ENCODE measurements at places on chromosomes 3 and 15.

DNA sequence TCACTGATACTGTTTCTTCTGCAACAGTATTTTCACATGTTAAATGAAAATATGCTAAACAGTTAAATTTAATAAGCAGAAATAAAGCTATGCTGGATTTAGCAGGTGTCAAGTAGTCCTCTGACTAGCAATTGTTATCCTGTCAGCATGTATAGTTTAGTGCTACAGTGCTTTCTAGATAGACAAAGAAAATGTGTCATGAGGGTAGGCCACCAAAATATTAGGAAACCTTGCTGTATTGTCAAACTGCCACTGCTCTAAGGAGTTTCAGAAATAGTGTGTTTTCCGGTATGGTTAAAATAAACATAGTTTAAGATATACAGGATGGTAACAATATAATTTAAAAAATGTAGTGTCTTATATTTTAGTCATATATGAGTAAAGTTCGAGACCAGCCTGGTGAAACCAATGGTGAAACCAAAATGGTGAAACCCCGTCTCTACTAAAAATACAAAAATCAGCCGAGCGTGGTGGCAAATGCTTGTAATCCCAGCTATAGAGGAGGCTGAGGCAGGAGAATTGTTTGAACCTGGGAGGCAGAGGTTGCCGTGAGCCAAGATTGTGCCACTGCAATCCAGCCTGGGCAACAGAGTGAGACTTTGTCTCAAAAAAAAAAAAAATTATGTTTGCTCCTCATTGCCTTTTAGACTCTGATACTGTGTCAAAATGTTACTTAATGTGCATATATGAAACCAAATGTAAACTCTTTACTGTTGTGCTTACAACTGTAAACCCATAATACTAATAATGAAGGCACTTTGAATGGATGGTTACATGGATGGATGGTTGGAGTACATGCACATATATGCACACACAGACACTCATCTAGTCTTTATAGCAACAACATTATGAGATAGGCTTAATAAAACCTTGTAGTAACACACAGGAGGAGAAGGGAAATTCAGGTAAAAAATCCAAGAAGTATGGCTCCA is 204.8 kb downstream of the RSRC1 start:
- no peak for DNase-seq

- no peak for DNase-seq
Measured at GRCh38 chr3:161215185-161215584, 5.9 kb upstream of the NMD3 start.

DNA sequence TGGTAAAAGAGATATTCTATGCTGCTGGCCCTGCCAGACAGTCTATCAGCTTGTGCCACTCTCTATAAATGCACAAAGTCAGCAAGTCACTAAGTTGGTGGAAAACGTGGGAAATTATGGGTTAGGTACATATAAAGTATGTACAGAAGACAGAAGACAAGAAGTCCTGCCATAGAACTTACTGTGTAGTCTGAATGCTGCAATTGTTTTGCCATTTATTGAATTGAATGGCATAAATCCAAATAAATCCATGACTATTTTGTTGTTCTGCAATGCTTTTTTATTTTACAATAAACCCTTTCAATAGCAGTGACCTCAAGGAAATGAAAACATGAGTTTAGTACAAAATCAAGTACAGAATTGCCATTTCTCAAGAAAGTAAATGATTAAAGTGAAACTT is 34.1 kb upstream of the TM4SF1 start:
- no peak for DNase-seq

GRCh38 chr15:78997981-78998499 is 53.2 kb upstream of the CTSH start:
- no peak for DNase-seq

DNA sequence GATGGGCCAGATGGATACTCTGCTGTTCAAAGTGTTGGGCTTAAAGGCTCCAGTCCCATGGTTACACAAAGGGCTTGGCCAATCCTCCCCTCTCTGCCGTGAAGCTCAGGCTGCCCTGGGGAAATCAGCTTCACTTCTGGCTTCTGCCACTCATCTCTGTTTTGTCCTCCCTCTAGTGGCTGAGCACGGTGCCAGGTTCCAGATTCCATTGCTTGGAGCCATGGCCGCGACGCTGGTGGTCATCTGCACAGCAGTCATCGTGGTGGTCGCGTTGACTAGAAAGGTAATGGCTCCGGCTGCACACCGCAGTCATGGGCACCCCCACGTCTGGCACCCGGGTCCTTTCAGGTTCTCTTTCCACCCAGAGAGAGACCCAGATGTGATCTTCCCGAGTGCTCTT is 5.6 kb downstream of the TIGIT start:
- DNase-seq, result peak; percentile 17

DNA sequence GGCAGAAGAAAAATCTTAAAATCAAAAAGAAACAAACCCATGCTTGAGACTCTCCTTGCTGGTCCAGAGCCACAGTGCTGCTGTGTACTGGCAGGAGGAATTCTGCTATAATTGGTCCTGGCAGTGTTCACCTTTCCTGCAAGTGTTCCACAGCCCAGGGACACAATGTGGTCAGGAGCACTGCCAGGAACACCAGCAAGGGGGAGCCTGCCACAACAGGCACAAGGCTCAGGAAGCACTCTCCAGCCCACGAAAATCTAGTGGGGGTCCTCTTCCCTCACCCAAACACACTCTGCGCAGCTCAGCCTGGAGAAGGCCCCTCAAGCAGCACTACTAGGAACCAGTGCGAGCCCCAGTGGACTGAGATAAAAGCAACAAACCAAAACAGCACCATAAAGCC is 92.9 kb downstream of the UBE3A start:
- peak; percentile 39 for DNase-seq

DNA sequence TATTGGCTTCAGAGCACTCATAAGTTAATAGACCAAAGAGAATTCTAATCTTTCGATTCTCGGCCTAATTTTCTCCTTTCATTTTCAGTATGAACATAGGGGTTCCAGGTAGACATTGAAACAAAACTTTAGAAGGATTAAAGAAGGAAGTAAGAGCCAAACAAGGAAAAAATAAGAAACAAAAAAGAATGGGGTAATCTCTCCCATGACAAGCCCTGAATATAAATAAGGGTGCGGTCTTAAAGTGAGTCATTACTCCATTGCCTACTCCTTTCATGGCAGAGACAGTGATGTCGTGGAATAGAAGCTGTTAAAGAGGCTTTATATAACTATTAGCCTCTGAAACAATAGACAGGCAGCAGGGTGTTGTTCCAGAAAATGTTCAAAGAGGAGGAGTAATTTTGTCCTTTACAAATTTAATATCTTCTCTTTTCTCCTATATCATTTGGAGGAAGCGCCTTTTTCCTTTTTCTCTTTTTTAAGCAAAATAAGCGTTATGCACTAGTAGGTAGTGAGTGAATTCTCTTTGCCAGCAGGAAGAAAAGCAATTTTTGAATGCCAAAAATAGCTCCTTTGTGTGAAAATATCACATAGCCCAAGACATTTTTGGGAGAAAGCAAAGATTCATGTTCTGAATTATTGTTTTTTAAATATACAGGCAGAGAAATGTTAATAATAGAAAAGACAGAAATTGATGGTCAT is 607.9 kb upstream of the KCNMB2 start:
- DNase-seq, result peak; percentile 39

DNA sequence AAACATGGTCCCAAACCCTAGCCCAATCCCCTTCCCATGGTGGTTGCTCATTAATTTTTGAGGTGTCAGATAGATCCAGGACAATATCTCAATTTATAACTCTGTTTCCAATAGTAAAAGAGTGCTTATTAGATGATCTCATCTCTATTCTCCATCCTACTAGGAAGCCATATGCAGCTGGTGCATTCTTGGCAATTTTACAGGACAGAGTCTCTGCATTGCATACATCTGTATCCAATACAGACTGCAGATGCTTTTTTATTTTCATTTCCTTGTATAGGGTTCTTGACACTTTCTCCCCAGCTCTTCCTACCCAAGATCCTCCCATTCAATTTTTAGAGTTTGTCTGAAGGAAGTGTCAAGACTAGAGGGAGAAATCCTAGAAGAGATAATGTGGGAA is 194.8 kb upstream of the DPH6 start:
- DNase-seq, result peak; percentile 86

DNA sequence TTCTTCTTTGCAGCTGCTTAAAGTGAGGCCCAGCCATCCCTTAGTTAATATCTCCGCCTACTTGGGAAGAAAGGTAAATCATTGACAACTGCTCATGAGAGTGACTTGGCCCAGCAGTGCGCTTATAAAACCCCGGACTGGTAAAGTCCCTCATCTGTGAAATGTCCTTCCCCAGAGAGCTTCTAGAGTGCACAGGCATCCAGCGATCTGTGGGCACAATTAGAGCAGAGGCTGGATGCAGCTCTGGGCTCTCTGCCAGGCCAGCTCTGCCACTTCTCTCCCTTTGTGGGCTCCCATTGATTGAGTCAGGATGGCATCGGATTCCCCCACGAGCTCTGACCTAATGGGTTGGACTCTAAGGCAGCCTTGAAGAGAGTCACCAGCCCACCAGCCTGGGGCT is 219.0 kb upstream of the LINGO1 start:
- DNase-seq, result no peak

DNA sequence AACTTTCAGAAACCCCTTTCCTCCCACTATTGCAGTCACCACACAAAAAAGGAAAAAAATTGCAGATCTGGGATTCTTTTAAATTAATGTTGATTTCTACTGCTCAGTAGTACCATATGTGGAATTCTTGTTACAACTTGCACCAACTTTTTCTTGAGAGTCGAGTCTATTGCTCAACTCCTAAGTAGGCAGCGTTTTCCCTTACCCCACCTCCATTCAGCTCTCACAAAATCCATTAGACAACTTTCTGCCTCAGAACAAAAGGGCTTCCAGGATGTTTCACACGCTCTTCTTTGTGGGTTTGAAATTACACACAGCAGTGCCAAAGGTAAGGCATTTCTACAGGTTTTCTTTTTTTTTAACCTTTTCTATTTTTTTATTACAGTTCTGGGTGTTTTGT is 179.5 kb downstream of the ANXA2 start:
- DNase-seq, result no peak

DNA sequence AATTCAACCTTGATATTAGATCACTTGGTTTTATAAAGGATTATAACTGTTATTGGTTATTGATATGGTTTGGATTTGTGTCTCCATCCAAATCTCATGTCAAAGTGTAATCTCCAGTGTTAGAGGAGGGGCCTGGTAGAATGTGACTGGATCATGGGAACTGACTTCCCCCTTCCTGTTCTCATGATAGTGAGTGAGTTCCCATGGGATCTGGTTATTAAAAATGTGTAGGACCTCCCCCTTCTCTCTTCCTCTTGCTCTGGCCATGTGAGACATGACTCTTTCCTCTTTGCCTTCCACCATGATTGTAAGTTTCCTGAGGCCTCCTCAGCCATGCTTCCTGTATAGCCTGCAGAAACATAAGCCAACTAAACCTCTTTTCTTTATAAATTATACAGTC is 136.0 kb upstream of the UBE2E2 start:
- DNase-seq, result no peak

GRCh38 chr3:77081240-77081661 is 41.4 kb downstream of the ROBO2 start:
- peak; percentile 91 for DNase-seq

- no peak for DNase-seq
Measured at GRCh38 chr3:2250783-2251182, 152.1 kb downstream of the CNTN4 start.

DNA sequence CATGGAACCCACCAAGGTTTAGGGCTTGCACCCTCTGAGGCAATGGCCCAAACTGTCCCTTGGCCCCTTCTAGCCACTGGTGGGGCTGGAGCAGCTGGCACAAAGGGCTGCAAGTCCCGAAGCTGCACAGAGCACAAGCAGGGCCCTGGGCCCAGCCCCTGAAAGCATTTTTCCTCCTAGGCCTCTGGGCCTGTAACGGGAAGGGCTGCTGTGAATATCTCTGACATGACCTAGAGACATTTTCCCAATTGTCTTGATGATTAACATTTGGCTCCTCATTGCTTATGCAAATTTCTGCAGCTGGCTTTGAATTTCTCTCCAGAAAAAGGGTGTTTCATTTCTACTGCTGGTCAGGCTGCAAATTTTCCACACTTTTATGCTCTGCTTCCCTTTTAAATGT is 151.5 kb upstream of the CADPS start:
- DNase-seq, result no peak

- DNase-seq, result no peak
Measured at GRCh38 chr15:67300266-67301025, 45.9 kb downstream of the IQCH start.

DNA sequence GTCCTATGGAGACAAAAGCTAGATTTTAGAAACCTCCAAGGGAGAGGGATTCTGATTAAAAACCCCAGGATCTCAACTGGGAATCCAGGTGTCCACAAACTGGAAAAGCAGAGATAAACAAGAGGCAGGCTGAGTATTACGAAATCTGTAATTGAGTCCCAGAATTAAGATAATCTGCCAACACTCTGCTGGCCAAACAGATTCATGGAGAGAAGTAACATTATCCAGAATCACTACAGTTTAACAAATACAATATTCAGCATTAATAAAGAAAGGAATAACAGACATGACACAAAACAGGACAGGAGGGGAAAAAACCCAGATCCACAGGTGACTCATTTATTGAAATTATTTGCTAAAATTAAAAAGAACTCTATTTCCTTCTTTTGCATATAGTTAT is 227.2 kb upstream of the NANOGP8 start:
- no peak for DNase-seq

DNA sequence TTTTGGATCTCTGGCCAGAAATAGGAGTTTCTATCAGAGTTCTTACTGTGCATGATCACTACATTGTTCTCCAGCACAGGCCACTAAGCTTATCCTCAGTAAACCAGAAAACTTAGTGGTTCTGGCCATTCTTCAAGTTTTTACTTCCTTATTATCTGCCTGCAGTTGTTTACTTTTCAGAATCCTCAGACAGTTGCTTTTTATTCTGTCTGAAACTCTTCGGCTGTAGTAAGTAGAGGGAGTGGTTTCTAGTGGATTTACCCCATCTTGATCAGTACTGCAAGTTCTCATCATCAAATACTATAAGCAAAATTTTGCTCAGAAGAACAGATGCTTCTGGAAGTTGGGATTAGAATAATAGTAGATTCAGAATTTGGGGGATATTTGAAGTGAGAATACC is 193.0 kb upstream of the RARB start:
- peak; percentile 26 for DNase-seq

GRCh38 chr15:64515196-64515595 is 54.8 kb downstream of the ZNF609 start:
- no peak for DNase-seq

DNA sequence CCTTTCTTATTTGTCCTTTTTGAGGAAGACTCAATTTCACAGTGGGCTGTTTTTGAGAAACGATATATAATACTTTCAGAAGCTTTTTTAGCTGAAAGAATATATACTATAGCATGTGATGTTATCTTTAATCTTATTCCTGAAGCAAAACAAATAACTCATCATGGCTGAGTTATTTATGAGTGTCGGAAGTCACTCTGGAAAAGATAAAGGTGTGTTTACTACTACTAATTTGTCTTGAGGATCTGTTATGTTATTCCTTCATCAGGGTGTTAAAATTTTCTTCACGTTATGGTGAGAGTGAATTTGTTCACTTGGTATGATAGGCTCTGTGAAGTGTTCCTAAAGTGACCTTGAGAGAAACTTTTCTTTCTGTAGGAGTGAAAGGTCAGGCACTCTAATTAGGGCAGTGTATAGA is 4.7 kb downstream of the TCF12 start:
- no peak for DNase-seq

Data from adipocyte (in vitro differentiated cells).